ENCODE measurements at places on chromosomes 1 and 21.

DNA sequence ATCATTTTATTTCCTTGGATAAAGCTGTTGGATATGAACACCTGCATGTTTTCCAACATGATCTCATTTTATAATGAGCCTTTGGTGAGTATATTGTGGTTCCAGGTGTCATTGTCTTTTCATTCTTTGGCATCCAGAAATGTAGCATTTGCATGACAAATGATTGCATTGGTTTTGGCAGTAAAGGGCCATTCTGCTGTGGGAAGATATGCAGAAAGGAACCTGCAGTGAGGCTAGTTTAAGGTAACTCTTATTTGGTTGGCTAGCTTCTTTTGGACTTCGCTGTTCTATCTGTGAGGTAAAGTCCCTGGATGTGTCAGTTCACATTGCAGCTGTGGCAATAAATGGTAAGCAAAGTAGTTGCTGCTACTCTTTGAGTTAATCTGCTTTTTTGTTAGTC lies 343.0 kb downstream of the AMY1C start:
- DNase-seq, result no peak

- no peak for DNase-seq
Measured at GRCh38 chr1:234990874-234991801, 137.5 kb downstream of the TOMM20 start.

DNA sequence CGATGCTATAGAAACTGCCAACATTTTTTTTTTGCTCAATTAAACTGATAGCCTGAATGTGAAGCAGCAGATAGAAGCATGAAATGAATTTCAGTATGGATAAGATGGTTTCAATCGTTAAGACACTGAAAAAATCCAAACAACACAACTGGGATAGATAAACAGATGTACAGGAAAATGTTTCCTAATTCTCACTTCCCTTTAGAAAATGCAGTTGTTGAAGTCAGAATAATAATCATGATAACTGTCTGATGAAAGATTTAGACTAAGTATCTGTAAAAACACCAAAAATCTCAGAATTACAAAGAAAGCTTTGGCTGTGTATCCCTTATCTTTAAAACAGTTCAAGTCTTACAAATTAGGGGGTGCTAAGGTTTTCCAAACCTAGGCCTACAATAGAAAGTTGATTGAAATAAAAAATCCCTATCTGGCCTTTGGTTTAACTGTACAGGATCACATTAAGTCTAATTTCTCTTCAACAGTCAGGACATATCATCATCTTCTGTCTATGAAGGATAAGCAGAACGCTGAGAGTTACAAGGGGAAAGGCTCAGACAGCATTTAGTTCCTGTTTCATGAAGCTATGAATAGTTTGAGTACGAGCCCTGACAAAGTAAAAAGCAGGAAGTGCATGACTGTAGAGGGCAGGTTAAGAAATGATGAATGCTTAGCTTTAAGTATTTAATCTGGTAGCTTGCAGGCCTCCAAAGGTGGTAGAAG lies 203.2 kb downstream of the APP start:
- no peak for DNase-seq

DNA sequence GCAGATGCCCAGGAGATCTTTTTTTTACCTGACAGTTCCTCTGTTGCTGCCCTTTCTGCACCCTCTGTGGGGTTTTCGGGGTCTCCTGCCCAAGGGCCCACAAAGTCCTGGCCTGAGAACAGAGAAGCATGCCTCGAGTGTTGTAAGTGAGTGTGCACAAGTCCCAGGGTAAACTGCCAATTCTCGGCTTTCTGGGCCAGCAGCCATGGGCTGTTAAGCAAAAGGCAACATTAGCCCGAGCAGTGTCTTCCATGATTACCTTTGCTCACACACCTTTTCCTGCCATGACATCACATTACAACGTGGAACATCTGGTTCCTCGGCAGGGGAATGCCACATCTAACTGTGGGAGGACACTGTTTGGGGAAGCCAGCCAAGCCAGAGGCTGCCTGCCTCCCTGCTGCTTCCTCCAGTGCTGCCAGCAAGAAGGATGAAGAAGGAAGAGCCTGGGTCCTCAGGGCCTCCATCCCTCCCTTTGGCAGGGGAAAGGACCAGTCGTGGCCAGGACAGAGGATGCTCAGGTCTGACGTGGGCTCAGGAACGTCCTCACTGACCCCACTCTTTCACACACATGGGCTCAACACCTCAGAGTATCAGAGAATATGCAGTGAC lies 485.9 kb downstream of the OMA1 start:
- no peak for DNase-seq

- no peak for DNase-seq
Measured at GRCh38 chr21:19198801-19199200, 795.2 kb upstream of the TMPRSS15 start.

- DNase-seq, result no peak
Measured at GRCh38 chr21:28712411-28712810, 280.3 kb downstream of the LTN1 start.

Measured in chondrocyte (in vitro differentiated cells).